IMR-90 (cell line): ENCODE measurements at places on chromosomes 2 and 18. TPM values are rescaled to one million over a fixed set of nuclear protein-coding genes. Genes with fewer than 3 reads are reported as not detected.

Gene CNNM4
- total RNA-seq: 1.4 and 2.0 TPM in 2 replicates

DNA sequence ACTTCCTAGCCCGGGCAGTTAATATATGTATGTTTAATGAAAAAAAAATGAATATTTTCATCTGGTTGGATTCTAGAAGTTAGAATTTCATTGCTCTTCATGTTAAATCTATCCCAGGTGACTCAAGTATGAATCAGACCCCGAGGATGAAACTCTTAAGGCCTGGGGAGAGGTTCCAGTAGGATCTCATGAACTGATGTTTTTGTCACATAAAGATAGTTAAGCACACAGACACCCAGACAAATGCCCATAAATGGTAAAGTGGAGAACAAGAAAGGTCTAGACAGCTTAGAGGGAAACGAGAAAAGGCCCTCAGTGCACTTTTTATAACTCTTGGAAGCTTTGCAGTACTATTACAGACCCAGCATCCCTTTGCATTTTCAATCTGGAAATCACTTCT is 114.1 kb downstream of the RIF1 start:
- no peaks in the 10 kb centered on the region for H3K36me3 ChIP-seq
- no peak overlapping the region for H3K4me3 ChIP-seq
- H3K4me1 ChIP-seq: no peaks in the 10 kb centered on the region
- peak; percentile 29 for DNase-seq
- no peaks in the 10 kb centered on the region for H3K27me3 ChIP-seq

Gene NT5DC4
- not detected in 2 replicates for total RNA-seq

Gene IHH
- not detected in 2 replicates for total RNA-seq
